ENCODE measurements at places on chromosomes 4 and X.

DNA sequence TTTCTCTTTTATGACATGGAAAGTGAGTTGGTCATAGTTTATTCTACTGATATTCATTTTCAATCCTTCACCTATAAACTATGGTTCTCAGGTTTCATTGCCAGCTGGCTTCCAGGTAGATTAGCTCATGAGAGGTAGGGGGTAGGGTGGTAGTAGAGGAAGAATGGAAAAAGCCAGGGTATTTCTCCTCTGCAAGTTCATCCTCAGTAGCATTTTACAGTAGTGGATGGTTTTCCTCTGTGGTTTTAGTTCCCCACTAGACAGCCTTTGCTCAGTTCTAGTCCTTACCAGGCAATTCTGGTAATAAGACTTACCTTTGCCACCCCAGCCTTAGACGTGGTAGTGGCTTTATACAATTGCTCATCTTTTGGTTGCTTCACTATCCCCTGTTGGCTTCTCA, 8.9 kb upstream of the NAA11 start:
- no peak for DNase-seq

DNA sequence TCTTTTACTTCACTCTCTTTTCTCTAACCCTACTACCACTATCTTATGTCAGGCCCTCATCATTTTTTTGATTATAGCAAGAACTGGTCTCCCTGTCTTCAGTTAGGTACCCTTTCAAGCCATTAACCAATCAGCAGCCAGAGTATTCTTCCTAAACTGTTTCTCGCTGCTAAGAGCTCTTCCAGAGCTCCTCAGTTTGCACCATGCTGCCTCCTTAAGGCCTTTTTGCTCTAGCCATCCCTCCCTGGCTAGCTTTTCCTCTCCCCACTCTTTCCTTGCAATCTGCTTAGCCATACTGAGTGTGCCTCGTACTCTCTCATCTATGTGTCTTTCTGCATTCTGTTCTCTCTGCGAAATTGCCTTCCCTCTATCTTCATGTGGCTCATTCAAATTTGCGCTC, 32.9 kb downstream of the KIF4A start:
- DNase-seq = no peak

GRCh38 chrX:44274096-44274495, 69.4 kb downstream of the EFHC2 start:
- DNase-seq = no peak

- DNase-seq = no peak
Measured at GRCh38 chr4:77795326-77795725, 23.8 kb downstream of the CNOT6L start.

GRCh38 chr4:153781717-153782416, 7.0 kb downstream of the SFRP2 start:
- peak; percentile 22 for DNase-seq

- DNase-seq = peak; percentile 68
Measured at GRCh38 chrX:72306851-72307645, 1.3 kb upstream of the CITED1 start.

DNA sequence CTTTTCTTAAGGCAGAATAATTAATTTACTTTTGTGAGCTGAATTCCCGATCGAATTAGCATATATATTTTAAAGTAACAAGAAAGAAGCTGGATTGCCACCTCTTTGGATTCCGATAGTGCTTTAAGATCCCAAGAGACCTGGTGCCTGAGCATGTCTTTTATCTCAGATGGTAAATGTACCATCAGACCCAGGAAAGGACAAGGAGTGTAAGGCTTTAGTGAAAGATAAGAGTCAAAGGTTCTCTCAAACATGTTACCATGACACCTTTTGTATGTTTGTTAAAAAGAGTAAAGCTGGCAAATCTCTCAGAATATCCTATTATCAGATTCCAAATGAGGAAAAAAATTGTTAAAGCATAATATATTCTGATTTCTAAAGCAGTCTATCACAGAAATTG, 198.8 kb downstream of the PPP3CA start:
- no peak for DNase-seq

- no peak for DNase-seq
Measured at GRCh38 chrX:152074163-152074562, 64.2 kb downstream of the MAGEA10 start.

- DNase-seq = peak; percentile 84
Measured at GRCh38 chr4:99847362-99847976, 30.8 kb downstream of the DAPP1 start.

GRCh38 chr4:7121866-7122653, 54.2 kb upstream of the GRPEL1 start:
- no peak for DNase-seq

DNA sequence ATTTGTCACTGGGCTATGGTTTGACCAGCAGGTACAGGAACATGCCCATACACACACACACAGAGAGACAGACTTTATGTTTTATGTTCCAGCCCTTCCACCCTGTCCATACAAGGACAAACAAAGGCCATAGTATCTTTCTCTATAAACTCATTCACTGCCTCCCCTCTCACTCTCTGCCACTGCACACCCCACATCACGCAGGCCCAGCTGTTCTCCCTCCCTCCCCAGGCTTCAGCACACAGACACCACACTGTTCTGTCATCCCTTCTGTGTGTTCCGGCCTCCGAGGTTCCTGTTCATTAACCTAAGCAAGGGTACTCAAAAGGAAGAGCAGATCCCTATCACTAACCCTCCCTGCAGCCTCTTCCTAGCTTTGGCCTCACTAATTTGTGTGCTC, 17.8 kb downstream of the LAS1L start:
- DNase-seq = no peak

DNA sequence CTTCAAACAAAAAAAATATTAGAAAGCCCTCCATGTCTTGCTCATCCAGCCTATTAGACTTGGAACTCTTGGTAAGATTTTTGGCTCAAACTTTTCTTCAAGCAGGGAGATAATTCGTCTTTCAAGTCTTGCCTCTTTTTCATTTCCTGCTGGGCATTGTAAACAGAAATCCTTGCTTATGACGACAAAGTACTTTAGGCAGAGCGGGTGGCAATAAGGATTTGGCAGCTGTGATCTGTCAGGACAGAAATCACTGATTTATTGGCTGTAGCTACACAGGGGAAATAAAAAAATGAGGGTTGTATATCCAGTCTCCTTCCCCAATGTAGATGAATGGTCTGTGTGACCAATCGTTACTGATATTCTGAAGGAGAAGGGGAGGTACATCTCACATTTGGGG, 121.6 kb downstream of the SLC4A4 start:
- DNase-seq = no peak

GRCh38 chrX:63426519-63426918, 75.4 kb upstream of the SPIN4 start:
- DNase-seq = no peak

DNA sequence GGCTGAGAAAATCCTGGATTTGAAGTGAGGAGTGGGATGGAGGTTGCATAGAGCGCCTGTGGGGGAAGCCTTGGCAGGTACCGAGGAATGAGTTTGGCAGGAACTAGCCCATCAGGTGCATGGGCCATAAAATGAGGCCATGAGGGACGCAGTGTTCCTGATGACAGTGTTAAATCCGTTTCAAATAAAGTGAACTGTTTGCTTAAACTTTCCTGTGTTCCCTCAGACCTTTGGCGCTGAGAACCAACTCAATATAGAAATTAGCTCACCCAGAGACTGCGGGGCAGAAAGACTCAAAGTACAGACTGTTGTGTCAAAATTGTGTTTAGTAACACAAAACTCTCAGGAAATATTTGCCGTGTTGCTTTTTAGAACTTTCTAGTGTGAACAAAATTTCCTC, 250.0 kb upstream of the NR3C2 start:
- DNase-seq = no peak

- no peak for DNase-seq
Measured at GRCh38 chr4:108788731-108789130, 25.9 kb upstream of the ETNPPL start.

- no peak for DNase-seq
Measured at GRCh38 chr4:82585690-82586435, 24.1 kb upstream of the TMEM150C start.

- DNase-seq = no peak
Measured at GRCh38 chrX:38841750-38842149, 40.5 kb downstream of the MID1IP1 start.
